ENCODE measurements at places on chromosomes 7 and 10.

DNA sequence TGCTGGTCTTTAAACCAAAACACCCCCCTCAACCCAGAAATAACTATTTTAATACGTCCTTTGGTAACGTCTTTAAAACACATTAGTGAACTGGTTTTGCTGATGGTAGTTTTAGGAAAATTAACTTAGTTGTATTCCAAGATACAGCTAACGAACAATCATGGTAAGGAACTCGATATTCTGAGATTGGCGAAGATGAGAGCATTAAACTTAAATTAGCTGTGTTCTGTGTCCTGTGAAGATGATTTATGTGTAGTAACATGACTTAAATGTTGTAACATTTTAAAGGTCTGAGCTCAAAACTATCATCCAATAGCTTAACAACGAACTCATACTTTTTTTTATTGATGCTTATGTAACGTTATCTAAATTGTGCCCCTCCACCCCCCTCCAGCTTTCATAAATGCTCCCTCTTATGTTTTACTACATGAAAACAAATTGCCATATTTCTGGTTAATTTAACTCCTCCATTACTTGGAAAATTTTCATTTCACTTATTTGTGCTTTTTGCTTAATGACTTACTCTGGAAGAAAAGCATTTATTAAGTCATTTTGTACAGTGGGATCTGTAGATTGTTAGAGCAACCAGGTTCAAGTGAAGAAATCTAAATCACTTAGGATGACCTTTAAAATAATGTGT, 1.7 kb downstream of the SDK1 start:
- no peak for DNase-seq

DNA sequence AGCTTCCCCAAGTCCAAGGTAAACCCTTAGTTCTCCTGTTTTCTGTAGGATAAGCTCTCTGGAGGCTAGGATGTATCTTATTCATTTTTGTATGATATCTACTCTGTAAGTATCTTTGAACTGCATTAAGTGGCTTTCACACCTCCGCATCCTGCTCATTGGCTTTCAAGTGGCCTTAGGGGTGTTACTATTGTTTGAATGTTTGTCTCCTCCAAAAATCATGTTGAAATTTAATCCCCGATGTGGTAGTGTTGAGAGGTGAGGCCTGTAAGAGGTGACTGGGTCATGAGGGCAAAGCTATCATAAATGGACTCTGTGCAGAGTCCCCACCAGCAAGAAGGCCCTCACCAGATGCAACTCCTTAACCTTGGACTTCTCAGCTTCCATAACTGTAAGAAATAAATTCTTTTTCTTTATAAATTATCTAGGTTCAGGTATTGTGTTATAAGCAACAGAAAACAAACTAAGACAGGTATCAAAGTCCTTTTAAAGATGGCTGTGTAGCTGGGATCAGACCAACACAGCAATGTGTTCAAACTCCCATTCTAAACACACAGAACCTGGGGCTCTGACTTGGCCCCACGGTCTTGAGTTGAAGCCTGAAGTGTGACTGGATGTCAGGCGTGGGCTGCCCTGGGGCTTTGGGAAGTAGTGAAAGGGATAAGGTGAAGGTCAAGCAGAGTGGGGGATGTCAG, 25.9 kb downstream of the TBXAS1 start:
- no peak for DNase-seq

GRCh38 chr7:133070562-133070961, 11.3 kb downstream of the CHCHD3 start:
- DNase-seq, result no peak

- DNase-seq, result peak; percentile 38
Observed at GRCh38 chr7:128031901-128032604, 816 bp upstream of the LRRC4 start.

DNA sequence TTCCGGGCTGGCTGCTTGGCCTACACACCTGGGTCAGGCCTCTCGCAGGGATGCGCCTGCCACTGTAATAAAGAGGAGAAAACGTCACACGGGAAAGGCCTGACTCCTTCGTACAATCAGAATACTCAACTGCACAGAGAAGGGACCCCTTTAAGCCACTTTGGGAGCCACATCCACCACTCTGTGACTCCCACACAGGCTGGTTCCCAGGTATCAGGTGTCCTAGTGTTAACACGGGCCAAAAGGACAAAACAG, 5.8 kb upstream of the ZNF736 start:
- DNase-seq, result no peak

DNA sequence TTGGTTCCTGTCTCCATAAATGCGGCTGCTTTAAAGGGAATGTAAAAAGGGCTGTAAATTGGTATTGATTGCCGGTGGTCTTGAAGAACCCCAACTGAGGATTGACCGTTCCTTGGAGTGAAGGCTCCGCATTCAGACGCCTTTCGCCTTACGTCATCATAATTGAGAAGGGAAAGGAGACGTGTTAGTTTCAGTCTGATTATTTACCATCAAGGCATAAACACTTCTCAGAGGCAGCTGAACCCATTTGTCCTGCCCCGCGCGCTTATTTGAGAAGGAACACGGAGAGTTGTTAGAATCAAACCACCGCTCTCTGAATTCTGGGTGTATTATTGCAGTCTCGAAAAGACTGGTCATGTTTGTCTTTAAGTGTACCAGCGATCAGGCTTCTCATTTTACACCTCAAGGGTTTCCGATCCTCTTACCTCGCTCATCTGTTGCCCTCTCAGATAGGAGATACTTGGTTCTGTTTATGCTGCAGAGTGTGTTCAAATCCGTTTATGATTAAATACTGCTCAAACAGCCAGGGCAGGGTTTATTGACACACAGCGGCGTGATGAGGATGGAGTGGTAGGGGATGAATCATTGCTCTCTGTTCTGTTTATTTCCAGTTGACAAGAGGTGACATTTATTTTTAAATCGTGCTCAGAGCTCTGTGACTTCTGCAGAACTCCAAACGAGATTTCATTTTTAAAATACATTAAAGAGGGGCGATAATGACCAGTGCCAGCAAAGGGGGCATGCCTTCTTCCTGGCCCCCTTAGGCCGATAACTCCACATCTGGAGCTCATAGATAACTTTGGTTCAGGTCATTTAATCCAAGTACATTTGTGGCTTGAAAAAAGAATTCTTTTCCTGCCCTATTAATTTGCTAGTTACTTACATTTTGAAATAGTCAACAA, 30.4 kb downstream of the FOXK1 start:
- no peak for DNase-seq

DNA sequence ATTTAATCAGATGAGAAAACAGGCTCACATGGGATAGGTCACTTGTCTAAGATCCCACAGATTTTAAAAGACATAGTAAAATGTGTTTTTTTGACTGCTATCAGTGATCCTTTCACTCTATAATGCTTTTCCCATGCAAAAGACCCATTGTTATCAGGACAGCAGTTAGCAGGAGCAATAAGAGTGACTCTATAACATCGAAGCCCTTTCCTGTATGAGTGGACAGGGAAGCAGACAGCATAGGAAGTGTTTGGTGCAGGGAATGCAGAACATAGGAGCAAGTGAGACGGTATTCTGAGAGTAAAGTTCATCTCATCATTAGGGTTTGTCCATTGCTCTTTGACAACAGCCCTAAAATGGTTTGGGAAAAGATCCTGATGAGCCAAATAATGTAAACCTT, 68.5 kb downstream of the SLC25A13 start:
- DNase-seq, result no peak

- no peak for DNase-seq
Observed at GRCh38 chr7:11458736-11459483, 373.1 kb downstream of the THSD7A start.

DNA sequence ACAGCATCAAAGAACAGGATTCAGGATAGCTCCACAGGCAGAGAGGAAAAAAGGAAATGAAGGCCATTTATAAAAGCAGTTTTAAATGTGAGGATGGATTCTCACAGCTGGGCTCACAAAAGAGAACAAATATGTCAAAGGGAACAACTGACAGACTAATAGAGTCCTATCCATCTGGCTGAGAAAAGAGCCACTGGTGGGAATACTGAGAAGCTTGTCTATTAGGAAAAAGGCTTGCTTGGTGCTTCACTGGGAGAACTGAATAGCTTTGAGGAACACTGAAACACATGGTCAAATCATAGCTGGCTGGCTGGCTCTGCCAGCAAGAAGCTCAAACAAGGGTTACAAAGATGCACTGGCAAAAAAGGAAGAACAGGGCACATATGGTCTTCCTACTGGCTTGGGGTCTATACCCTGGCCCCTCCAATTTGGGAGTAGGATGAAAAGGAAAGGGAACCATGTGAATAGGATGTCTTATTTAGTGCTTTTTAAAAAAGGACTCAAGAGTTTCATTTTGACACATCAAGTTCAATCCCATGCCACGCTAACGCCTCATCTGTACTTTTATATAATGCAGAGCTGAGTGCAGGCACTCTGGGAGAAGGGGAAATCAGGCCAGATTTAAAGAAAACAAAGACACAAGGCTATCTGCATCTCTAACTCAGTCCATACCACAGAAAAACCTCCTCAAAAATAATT, 44.8 kb upstream of the KCNIP2 start:
- no peak for DNase-seq

DNA sequence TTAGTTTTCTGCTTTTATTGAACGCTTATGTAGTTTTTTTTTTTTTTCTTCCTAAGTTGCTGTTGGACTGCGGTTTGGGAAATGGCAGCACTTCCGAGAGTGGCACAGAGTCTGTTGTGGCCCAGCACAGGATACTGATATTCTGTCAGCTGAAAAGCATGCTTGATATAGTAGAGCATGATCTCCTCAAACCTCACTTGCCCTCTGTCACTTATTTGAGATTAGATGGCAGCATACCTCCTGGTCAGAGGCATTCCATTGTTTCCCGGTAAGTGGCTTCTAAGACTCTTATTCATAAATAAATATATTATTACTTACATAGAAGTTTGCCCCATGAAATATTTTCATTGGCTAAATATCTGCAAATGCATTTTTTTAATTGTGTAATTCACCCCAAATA, 101.1 kb downstream of the BTAF1 start:
- no peak for DNase-seq

- no peak for DNase-seq
Observed at GRCh38 chr10:4108693-4109092, 323.7 kb upstream of the KLF6 start.

DNA sequence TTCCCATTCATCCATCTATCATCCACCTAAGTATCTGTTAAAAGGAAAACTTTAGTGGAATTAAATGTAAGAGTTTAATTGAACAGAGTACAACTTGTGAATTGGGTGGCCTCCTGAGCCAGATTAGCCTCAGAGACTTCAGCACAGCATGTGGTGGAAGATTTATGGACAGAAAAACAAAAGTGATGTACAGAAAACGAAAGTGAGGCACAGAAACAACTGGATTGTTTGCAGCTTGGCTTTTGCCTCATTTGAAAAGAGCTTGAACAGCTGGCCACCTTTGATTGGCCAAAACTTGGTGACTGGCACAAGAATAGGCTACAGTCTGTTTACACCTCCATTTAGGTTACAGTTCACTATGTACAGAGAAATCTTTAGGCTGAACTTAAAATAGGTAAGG, 1463.4 kb upstream of the CELF2 start:
- DNase-seq, result no peak

GRCh38 chr10:124739986-124740368, 4.2 kb downstream of the FAM53B start:
- DNase-seq, result peak; percentile 44

GRCh38 chr7:4939971-4940728, 18.8 kb downstream of the MMD2 start:
- no peak for DNase-seq

- no peak for DNase-seq
Observed at GRCh38 chr10:121796342-121796741, 131.5 kb downstream of the ATE1 start.

GRCh38 chr10:100766693-100767421, 21.5 kb downstream of the PAX2 start:
- DNase-seq, result no peak

DNA sequence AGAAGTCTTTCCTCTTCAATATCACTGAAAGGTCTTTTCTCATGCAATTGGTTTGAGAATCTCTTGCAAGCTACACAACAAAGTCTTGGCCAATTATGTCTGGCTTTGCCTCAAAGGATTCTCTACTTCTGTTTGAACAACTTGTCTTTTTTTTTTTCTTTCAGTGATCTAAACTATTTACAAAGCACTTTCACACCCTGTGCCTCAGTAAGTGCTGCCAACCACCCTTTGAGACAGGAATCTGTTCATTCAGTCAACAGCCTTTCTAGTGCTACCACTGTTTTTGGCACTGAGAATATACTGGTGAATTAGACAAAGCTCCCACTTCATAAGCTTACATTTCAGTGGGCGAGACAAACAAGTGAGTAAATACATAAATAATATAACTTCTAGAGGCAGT, 26.9 kb upstream of the SDK1 start:
- DNase-seq, result no peak

GRCh38 chr7:120615703-120616102, 242.2 kb downstream of the TSPAN12 start:
- no peak for DNase-seq

DNA sequence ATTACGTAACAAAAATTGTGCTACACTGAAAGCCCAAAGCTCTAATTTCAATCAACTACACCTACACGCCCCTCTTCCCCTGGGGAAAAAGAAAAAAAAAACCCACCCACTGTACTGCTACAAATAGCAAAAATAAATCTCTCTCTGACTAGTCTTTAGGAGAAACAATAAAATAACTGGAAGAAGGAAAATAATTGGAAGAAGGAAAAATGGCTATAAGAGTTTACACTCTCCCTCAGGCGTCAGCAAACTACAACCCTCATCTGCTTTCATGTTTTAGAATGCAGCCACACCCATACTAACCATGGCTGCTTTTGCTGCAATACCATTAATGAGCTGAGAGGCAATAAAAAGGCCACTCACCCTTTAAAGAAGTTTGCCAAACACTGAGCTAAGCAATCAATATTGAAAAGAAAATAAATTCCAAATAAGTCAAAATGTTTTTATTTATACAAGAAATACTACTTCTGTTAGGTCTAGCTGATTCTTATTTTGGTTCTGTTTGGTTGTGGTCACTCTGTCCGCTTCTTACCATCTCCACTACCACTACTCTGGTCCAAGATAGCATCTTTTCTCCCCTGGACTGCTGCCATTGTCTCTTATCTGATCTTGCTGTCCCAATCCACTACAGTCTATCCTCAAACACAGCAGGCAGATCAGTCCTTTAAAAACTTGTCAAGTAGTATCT, 3.8 kb downstream of the MINDY3 start:
- no peak for DNase-seq

DNA sequence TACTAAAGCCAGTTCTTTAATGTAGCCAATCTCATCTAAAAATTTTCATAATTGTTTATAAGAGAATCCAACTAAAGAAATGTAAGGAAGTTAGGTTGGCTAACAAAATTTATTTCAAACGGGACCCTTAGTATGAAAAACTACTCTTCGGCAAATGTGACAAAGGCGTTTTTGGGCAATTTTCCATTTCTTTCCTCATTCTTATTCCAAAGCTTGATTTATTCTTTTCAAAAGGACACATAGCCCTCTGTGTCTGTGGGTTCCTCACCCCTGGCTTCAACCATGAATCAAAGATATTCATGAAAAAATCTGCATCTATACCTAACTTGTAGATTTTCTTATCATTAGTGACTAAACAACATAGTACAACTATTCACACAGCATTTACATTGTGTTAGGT, 195.9 kb downstream of the ZMYND11 start:
- DNase-seq, result no peak

All from uterus (tissue), 4 donors.